ENCODE measurements at places on chromosomes 2 and 18. TPM values are rescaled to one million over a fixed set of nuclear protein-coding genes. Genes with fewer than 3 reads are reported as not detected.

DNA sequence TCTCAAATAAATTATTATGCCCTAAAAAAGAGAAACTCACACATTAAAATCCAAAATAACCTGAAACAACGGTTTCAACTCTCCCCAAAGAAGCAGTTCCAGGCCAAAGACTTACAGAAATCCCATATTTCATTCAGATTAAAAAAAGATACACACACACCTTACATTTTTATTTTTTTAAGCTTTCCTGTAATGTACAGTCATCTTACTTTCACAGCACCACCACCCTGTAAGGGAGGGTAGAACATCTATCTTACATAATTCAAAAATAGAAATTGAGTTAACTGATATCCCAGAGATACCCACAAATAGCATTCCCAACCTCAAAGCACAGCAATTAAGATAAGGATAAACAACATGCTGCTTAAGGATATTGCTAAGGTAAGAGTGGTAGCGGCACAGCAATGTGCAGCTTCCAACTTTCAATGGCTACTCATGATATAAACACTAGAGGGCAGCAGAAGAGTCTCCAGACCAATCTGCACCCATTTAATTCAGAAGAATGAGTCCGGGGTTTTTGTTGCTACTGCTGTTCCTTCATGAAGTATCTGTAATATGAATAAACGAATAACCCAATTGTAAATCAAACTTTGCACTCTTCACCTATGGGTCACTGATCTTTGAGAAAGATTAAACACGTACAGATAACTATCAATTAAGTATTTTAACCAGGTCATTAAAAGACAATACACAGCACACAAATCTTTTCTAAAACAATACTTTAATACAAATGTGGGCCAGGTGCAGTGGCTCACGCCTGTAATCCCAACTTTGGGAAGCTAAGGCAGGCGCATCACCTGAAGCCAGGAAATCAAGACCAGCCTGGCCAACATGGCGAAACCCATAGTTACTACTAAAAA is 11.3 kb downstream of the GFPT1 start:
- no peak for DNase-seq

- no peak for DNase-seq
Observed at GRCh38 chr2:230829959-230830358, 34.8 kb upstream of the ITM2C start.

DNA sequence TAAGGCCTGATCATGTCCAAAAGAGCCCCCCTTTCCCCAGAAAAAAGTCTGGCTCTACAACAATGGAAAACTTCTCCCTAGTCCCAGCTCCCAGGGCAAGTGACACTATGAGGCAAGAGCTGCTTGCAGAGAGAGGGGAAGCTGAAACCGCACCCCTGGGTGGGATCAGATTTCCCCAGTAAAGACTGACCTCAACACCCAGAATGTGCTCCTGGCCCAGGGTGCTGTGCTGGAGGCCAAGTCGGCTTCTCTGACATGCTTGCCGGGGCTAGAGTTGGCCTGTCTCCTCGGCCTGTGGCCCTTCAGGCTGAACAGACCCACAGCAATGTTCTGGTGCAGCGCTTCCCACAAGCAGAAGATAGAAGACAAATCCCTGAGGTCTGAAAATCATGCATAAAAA is 18.4 kb upstream of the ST8SIA3 start:
- DNase-seq = no peak

DNA sequence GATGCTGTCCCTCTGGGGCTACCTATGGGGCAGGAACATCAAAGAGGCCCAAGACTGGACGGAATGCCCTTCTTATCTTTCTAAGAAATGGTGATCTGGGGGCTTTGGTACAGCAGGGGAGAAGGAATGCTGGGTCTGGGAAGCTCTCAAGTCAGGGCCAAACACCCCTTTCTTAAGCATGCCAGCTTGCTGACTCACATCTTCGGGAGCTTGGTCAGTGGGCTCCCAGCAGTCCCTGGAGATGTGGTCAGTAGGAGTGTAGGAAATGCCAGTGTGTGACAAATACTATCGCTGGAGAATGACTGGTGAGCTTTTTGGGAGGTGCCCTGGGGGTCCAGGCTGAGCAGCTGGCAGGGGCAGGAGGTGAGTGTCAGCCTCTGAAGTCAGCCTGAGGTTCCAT is 105.0 kb upstream of the CDC42EP3 start:
- DNase-seq = no peak

DNA sequence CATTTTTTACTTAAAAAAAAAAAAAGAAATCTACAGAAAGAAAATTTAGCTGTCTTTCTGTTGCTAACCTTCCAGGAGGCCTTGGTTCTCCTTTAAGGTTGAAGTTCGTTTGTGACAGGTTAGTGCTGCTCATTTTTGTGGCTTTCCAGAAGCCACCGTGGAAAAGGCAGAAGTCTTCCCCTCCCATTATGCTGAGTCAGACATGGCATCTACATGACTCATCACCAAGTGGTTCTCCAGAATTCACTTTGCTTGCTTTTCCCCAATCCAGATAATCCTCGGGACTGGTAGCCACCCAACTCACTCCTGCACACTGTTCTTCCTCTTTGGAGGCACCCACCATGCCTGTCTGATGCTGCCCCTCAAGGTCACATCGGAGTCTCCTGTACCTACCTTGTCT is 228.7 kb downstream of the PIK3C3 start:
- DNase-seq = no peak

DNA sequence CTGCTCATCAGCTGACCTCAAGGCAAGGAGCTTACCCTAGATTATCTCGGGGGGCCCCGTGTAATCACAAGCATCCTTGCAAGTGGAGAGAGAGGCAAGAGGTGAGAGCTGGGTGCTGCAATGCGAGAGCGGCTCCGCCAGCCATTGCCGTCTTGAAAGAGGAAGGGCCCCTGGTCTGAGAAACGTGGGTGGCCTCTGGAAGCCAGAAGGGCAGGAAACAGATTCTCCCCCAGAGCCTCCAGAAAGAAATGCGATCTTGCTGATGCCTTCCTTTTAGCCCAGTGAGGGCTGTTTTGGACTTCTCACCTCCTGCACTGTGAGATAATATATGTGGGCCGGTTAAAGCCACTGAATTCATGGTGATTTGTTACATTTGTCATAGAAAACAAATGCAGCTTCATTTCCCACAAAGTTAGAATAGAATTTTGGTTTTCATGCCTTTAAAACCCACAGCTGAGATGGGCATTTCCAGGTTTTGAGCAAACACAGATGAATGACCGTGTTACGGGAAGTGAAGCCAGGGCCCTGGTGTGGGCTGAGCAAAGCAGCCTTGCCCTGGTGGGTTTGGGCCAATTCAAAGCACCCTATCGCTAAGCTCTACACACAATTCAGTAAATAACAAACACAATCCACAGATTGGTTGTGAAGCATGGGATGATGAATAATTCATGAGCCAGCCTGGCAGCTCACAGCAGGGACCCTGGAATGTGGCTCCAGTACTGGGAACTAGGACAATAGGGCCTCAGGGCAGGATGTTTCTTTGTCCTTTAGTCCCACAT is 319.9 kb upstream of the HS6ST1 start:
- DNase-seq = no peak

DNA sequence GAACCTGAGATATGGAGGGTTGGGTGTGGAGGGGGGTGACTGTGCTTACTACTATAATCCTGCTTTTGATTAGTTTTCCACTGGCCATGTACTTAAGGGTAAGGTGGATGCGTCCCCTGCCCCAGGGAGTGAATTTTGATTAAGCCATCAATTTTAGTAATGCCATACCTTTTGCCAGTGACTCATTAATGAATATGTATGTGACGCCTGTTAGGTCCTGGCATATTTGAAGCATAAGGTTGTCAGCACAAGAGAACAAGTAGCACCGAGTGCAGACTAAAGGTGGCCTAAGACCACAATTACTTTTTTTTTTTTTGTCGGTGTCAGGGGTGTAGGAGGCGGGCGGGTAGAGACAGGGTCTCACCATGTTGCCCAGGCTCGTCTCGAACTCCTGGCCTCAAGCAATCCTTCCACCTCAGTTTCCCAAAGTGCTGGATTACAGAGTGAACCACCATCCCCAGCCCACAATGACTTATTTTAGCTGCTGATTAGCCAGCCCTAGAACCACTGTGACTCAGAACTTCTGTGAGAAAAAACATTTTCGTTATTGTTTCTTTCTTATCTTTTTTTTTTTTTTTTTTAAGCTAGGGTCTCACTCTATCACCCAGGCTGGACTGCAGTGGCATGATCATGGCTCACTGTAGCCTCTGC is 7.0 kb downstream of the TANC1 start:
- DNase-seq = no peak

- DNase-seq = no peak
Observed at GRCh38 chr2:118032169-118033013, 18.5 kb upstream of the CCDC93 start.

DNA sequence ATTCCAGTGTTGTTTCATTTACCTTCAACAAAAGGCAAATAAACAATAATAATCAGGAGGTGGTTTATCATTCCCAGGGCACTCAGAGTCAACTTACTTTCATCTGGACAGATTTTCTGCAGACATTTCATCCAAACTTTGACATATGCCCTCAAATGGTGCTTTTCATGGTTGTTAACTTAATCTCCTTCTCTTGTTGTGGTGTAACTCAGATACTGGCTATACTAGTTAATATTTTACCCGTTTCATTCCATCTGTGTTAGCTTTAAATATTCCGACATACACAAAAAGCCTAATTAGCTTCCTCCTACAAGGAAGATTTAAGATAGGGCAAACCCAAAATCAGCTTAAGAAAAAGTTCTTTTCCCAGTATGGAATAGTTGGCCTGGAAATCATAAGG is 44.4 kb upstream of the RPE start:
- no peak for DNase-seq

DNA sequence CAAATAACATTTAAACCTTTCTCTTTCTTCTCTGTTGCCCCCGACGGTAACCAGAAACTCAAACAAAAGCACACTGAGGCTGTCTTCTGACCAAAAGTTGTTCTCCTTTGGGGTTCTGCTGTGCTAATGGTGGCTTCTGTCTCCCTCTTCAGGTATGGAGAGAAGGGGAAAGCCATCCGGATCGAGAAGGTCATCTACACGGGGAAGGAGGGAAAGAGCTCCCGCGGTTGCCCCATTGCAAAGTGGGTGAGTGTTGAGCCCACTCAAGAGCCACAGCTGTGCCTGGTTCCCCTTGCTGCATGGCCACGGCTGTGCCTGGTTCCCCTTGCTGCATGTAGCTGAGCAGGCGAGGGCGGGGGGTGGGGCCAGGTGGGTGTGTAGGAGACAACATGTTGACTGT is 67.4 kb downstream of the BOLA3 start:
- DNase-seq = no peak

DNA sequence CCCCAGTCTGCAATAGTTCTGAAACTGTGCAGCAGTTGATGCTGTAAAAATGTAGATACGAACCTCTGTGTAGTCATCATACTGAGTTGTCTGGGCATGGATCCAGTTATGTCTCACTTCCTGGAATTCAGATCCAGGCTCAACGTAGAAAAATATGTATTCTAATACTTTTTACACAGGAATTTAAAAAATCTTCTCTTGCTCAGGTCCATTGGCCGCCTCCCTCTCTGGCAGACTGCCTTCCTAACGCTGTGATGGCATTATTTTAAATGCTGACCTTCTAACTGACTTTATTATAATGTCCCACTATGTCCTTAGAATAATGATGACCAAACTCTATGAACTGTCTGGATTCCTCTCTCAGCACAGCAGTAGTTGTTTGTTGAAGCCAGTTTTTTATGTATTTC is 119.6 kb downstream of the FEZ2 start:
- no peak for DNase-seq

GRCh38 chr2:144518748-144519596 is 947 bp downstream of the ZEB2 start:
- DNase-seq = no peak

- no peak for DNase-seq
Observed at GRCh38 chr2:1496359-1496821, 83.1 kb downstream of the TPO start.

DNA sequence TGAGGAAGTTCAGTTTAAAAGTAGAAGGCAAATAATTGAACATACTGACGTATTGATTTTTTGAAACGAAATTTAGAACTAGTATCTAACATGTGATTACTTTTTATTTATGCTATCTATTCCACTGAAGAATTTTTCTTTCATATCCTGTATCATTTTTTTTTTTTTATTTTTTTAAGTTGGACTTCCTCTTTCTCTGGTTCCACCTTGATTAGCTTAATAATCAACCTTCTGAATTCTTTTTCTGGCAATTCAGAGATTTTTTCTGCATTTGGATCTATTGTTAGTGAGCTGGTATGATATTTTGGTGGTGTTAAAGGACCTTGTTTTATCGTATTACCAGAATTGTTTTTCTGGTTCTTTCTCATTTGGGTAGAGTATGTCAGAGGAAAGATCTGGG is 411.2 kb downstream of the SOX11 start:
- DNase-seq = no peak

DNA sequence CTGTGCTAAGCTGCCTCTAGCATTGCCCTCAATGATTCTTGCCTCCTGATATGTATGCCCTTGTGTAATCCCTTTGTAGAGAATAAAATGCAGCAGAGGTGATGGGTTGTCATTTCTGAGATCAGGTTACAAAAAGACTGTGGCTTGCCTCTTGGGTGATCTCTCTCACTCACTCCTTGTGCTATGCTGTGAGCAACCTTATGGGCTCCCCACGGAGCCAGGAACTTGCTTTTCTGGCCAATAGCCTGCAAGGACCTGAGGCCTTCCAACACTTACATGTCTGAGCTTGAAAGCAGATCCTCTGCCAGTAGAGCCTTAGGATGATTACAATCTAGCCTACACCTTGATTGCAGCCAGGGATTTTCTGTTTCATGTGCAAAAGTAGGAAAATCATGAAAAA is 123.1 kb upstream of the XIRP2 start:
- DNase-seq = no peak

DNA sequence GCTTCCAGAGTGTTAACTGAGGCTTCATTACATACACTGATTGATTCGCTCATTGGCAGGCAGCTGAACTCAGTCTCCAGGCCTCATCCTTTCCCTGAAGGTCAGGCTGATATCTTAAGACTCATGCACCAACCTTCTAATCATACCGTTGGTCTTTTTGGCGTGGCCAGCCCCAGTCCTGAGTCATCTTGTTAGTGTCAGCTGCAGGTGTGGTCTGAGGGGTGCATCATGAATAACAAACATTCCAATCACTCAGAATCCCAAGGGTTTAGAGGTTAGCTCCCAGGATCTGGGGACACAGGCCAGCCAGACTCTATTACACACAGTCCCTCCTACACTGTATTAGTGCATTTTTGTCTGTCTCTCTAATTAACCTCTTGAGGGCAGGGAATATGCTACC is 271.5 kb downstream of the HRH4 start:
- DNase-seq = no peak

- DNase-seq = no peak
Observed at GRCh38 chr2:84674586-84674985, 158.3 kb downstream of the DNAH6 start.

ZDBF2 gene
- polyA plus RNA-seq = 10.5 TPM

SLC9A4 gene
- 6.1 TPM for polyA plus RNA-seq

RND3 gene
- polyA plus RNA-seq = 60.6 TPM

MEP1B gene
- 0.21 TPM for polyA plus RNA-seq

CCDC141 gene
- 0.12 TPM for polyA plus RNA-seq

LOXHD1 gene
- 0.28 TPM for polyA plus RNA-seq

Data from right renal cortex interstitium (tissue), 3 donors.